ENCODE measurements at places on chromosomes 4 and X. TPM values are rescaled to one million over a fixed set of nuclear protein-coding genes. Genes with fewer than 3 reads are reported as not detected.

DNA sequence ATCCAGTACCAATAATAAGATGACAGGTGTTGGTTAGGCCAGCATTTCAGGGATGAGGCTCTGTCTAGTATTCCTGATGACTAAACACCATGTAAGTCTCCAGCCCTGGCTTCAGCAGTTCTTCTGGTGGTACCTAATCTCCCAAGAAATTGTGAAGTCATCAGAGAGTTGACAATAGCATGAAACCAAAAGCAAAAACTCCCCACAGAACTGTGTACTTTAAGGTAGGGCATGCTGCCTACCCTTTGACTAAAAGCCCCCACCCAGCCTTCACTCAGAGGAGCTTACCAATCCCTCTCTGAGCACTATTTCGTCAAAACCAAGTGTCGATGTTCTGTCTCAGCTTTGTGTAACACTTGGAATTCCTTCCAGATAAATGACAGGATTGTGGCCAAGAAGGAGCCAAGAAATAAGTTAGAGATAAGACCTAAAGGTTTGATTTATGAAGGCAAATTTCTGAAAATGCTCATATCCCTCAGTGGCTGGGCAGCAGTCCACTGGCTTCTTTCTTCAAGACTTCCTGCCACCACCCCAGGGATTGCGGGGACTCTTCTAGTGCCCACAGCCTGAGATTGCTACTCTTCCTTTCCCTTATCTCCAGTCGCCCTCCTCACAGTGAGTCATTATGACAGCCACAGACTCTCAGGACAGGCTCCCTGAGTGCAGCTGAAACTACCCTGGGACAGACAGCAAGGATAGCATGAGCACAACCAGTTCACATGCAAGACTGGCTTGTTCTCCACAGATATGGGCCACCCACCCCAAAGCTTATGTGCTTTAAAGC, 67.3 kb upstream of the LHFPL1 start:
- H3K36me3 ChIP-seq = no peaks in the 10 kb centered on the region
- no peaks in the 10 kb centered on the region for H3K27me3 ChIP-seq
- H3K27ac ChIP-seq = no peak overlapping the region
- no peak overlapping the region for H3K4me3 ChIP-seq

DNA sequence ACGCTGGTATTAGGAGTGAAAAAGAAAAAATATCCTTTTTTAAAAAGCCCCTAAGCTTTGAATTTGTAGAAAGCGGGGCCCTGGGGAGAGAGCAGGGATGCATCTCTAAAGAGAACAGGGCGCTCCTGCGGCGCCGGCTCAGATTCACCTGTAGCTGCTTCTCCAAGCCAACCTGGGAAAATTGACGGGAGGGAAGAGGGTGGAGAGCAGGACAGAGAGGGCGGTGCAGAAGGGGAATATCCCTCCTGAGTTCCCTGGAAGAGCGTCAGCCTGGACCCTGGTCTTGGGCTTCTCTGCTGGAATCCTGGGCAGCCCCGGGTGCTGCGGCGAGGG, 776 bp upstream of the SOWAHD start:
- H3K27ac ChIP-seq = no peak overlapping the region
- DNase-seq = no peak
- H3K27me3 ChIP-seq = no peaks in the 10 kb centered on the region
- H3K36me3 ChIP-seq = no peaks in the 10 kb centered on the region
- H3K4me3 ChIP-seq = peak overlapping the region; percentile 51

- no peak overlapping the region for H3K27ac ChIP-seq
- no peak overlapping the region for H3K4me3 ChIP-seq
- no peaks in the 10 kb centered on the region for H3K27me3 ChIP-seq
- H3K4me1 ChIP-seq = no peaks in the 10 kb centered on the region
- DNase-seq = no peak
- no peaks in the 10 kb centered on the region for H3K36me3 ChIP-seq
Observed at GRCh38 chrX:152932598-152933175, 34.8 kb downstream of the ZNF185 start.

- DNase-seq = no peak
- H3K4me3 ChIP-seq = no peak overlapping the region
- no peak overlapping the region for H3K27ac ChIP-seq
- H3K4me1 ChIP-seq = no peaks in the 10 kb centered on the region
- H3K36me3 ChIP-seq = no peaks in the 10 kb centered on the region
Observed at GRCh38 chr4:31803526-31804195, 1083.5 kb downstream of the PCDH7 start.

DNA sequence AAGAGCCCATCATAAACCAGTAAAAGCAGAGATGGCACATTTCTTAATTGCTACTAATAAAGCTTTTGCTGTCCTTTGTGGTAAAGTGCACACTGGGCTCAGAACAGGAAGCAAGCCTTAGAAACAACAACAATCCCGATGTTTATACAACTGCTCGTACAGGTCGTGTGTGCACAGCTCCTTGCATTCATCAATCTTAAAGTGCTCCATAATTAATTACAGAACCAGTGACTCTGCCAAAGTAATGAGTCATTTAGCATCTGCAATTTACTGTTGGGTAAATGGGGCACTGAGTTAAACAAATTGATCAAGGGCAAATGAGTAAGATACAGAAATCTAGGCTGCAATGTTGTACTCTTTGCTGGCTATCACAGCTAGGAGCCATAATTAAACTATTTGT, 61.3 kb upstream of the TXK start:
- no peaks in the 10 kb centered on the region for H3K36me3 ChIP-seq
- no peak overlapping the region for H3K4me3 ChIP-seq
- H3K4me1 ChIP-seq = peaks cover 15% of the 10 kb centered on the region
- no peaks in the 10 kb centered on the region for H3K27me3 ChIP-seq

- no peak overlapping the region for H3K27ac ChIP-seq
- DNase-seq = no peak
- no peaks in the 10 kb centered on the region for H3K36me3 ChIP-seq
- no peak overlapping the region for H3K4me3 ChIP-seq
- H3K27me3 ChIP-seq = no peaks in the 10 kb centered on the region
Observed at GRCh38 chrX:2536974-2537373, 36.2 kb upstream of the DHRSX start.

GRCh38 chr4:77785669-77786068, 33.5 kb downstream of the CNOT6L start:
- H3K36me3 ChIP-seq = no peaks in the 10 kb centered on the region
- H3K27ac ChIP-seq = no peak overlapping the region
- peaks cover 5% of the 10 kb centered on the region for H3K4me1 ChIP-seq
- H3K4me3 ChIP-seq = no peak overlapping the region
- DNase-seq = no peak

DNA sequence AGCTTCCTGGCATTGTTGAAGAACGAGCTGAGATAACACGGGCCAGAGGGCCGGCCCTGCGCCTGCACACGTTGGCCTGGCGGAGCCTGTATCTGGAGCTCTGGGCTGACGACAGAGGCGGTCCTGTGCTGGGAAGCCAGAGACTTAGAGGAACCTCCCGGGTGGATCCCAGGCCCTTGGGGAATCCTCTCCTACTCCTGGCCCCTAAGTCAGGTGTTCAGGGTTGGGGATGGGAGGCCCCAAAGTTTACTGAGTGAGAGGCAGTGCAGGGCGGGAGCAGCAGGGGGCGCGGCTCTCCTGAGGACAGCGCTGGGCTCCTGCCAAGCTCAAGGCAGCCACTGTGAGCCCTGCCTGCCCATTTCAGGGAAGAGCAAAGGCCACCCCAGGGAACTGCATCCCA, 2.5 kb upstream of the HTRA3 start:
- H3K4me3 ChIP-seq = no peak overlapping the region
- no peaks in the 10 kb centered on the region for H3K36me3 ChIP-seq
- H3K27ac ChIP-seq = no peak overlapping the region
- H3K4me1 ChIP-seq = no peaks in the 10 kb centered on the region
- H3K27me3 ChIP-seq = no peaks in the 10 kb centered on the region

DNA sequence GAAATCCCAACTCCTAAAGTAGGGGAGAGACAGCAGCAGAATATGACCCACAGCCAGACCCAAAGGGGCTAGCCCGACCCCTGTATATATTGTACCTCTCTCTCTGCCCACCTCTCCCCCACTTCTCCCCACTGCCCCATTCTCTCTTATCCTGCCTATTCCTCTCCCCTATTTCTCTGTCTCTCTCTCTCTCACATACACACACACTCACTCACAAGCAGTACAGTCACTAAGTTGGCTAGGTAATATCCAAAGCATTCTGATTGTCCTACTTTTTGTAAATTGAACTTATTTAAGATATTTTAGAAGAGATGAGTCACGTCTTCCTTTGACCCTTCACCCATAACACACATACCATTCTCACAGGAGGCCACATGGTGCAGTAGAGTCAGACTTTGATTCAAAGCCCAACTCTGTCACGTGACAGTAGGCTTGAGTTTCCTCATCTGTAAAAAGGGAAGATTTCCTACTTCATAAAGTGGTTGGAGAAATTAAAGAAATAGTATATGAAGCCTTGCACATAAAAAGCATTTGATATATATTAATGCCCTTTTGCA, 29.5 kb downstream of the SRPX2 start:
- no peak for DNase-seq
- H3K27ac ChIP-seq = no peak overlapping the region
- H3K4me3 ChIP-seq = no peak overlapping the region
- no peaks in the 10 kb centered on the region for H3K36me3 ChIP-seq
- peaks cover 8% of the 10 kb centered on the region for H3K4me1 ChIP-seq

DNA sequence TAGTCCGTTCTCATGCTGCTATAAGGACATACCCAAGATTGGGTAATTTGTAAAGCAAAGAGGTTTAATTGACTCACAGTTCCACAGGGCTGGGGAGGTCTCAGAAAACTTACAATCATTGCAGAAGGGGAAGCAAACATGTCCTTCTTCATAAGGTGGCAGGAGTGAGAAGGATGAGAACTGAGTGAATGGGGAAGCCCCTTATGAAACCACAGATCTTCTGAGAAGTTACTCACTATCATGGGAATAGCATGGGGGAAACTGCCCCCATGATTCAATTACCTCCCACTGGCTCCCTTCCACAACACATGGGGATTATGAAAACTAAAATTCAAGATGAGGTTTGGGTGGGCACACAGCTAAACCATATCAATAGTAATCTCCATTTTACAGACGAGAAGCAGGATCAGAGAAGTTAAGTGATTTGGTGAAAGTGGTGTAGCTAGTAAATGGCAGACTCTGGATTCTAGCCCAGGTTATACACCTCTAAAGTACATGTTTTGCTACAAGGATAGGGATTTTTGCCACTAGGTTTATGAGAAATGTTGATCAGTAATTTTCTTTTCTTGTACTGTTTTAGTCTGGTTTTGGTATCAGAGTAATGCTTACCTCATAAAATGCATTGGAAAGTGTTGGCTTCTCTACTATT, 47.3 kb upstream of the C1GALT1C1 start:
- H3K4me3 ChIP-seq = no peak overlapping the region
- no peaks in the 10 kb centered on the region for H3K36me3 ChIP-seq
- H3K27me3 ChIP-seq = no peaks in the 10 kb centered on the region
- H3K4me1 ChIP-seq = peaks cover 10% of the 10 kb centered on the region

GRCh38 chr4:120053911-120054310, 12.7 kb downstream of the MAD2L1 start:
- H3K27ac ChIP-seq = peak overlapping the region; percentile 77
- H3K27me3 ChIP-seq = no peaks in the 10 kb centered on the region
- 0 out of 2 replicates have a peak overlapping the region, but pooled peaks have one; percentile 9 for H3K4me3 ChIP-seq
- peaks cover 47% of the 10 kb centered on the region for H3K4me1 ChIP-seq

- no peak overlapping the region for H3K27ac ChIP-seq
- no peak for DNase-seq
- no peaks in the 10 kb centered on the region for H3K36me3 ChIP-seq
- no peaks in the 10 kb centered on the region for H3K27me3 ChIP-seq
- H3K4me1 ChIP-seq = no peaks in the 10 kb centered on the region
Observed at GRCh38 chrX:2401590-2402360, 99.0 kb downstream of the DHRSX start.

- H3K4me1 ChIP-seq = no peaks in the 10 kb centered on the region
Observed at GRCh38 chr4:111334361-111334760, 711.5 kb upstream of the PITX2 start.

The SASH3 gene
- 63.0 TPM for total RNA-seq

The RADX gene
- 18.4 TPM for total RNA-seq

The FGA gene
- total RNA-seq = not detected
